Retina (tissue), 1 donor: ENCODE measurements at places on chromosomes 11 and 22.

GRCh38 chr22:27684901-27685300 is 116.7 kb downstream of the MN1 start:
- DNase-seq, result no peak

DNA sequence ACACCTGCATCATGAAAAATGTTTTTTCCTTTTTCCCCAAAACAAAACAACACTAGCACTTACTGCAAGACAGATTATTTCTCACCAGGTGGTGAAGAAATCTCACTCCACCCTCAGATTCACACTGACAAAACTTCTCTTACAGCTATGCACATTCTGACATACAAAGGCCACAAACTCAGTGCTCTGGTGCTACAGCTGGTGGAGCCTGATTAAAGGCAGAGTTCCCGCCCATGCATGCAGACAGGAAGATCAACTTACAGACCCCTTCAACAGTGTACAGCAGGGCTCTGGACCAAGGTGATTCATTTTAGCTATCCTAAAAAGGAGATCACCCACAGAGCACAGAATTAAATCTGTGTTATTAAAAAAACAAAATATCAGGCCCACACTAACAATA is 112.6 kb downstream of the CADM1 start:
- peak; percentile 33 for DNase-seq

GRCh38 chr11:116107229-116107628 is 603.0 kb upstream of the CADM1 start:
- no peak for DNase-seq

- no peak for DNase-seq
Measured at GRCh38 chr11:2662430-2663299, 37.1 kb downstream of the KCNQ1OT1 start.

GRCh38 chr11:74933765-74934164 is 15.1 kb downstream of the XRRA1 start:
- no peak for DNase-seq

DNA sequence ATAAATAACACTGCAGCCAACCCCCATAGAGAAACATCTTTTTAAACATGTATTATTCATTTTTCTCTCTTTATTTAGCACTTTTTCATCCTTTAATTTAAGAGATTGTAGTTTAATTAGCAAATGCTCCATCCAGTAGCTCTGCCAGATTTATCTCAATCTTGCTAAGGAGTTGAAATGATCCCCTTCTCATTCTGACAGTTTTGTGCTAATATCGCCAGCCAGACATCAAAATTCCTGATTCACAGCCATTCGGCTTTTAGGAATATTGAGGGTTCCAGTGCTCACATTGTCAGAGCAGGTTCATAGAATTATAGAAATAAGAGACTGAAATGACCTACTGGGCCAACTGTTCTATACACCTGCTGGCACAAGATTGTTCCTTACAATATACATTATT is 77.8 kb downstream of the CASP12 start:
- DNase-seq, result no peak
